ENCODE measurements at places on chromosomes 7 and 10. TPM values are rescaled to one million over a fixed set of nuclear protein-coding genes. Genes with fewer than 3 reads are reported as not detected.

PPA1 gene
- 223 TPM for total RNA-seq

HTR5A gene
- total RNA-seq: not detected

AKR1C3 gene
- total RNA-seq: 163 TPM

HYCC1 gene
- 124 TPM for total RNA-seq

ICA1 gene
- 2.2 TPM for total RNA-seq

SAMD9 gene
- 26.8 TPM for total RNA-seq

POLD2 gene
- total RNA-seq: 104 TPM

ACTR3C gene
- not detected for total RNA-seq

ETV1 gene
- total RNA-seq: 42.8 TPM

ZP3 gene
- total RNA-seq: 0.99 TPM

PVRIG gene
- not detected for total RNA-seq

TRIM50 gene
- total RNA-seq: not detected

CTAGE15 gene
- 0.13 TPM for total RNA-seq

MAGI2 gene
- 4.6 TPM for total RNA-seq

CLEC5A gene
- not detected for total RNA-seq

CAMK2G gene
- total RNA-seq: 25.7 TPM

PRLHR gene
- not detected for total RNA-seq

FBXO24 gene
- 0.56 TPM for total RNA-seq

MYO3A gene
- not detected for total RNA-seq

CALN1 gene
- total RNA-seq: not detected

SCART1 gene
- total RNA-seq: 3.3 TPM

All from aortic smooth muscle cell (primary cell).